ENCODE measurements at places on chromosomes 5 and 9.

DNA sequence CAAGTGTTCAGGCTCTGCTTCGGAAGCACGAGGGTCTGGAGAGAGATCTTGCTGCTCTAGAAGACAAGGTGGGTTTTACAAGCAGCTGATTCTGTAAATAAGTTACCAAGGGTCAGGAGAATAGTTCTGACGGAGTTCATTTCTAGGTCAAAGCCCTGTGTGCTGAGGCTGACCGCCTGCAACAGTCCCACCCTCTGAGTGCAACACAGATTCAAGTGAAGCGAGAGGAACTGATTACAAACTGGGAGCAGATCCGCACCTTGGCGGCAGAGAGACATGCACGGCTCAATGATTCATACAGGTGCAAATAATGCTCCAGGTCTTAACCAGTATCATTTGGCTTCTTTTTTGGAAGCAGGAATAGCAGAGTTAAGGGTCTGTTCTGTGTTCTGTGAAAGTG lies 24.8 kb downstream of the SPTAN1 start:
- no peak for DNase-seq

- no peak for DNase-seq
These were observed 81.5 kb upstream of the PTCH1 start for GRCh38 chr9:95598236-95598635.

GRCh38 chr5:73319036-73319435 lies 129.5 kb downstream of the FOXD1 start:
- DNase-seq: no peak

GRCh38 chr9:81397481-81398381 lies 291.6 kb downstream of the TLE1 start:
- DNase-seq: no peak

DNA sequence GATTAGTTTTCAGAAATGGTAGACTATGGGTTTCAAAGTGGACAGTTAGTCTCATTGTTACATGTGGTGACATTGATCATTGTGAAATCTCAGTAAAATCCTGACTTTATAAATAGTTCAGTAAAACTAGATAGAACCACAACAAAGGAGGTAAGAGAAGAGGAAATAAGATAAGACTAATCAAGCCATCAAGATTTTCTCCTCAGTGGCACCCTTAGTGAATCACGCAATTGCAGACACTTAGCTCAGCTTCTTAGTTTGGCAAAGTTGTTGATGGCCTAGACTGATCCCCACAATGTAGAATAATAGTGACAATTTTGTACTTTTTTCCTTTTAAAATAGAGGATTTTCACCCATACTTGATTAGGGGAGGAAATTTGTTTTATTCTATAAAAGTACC lies 426.7 kb upstream of the ITGA1 start:
- DNase-seq: no peak
